ENCODE measurements at places on chromosomes 6 and 20. TPM values are rescaled to one million over a fixed set of nuclear protein-coding genes. Genes with fewer than 3 reads are reported as not detected.

PAQR8 gene
- 13.8 TPM for total RNA-seq

TNFRSF21 gene
- 33.9 TPM for total RNA-seq

JPH2 gene
- under 0.01 TPM for total RNA-seq

SLC35F1 gene
- total RNA-seq = 80.4 TPM

PTPRT gene
- 34.7 TPM for total RNA-seq

MAP3K5 gene
- total RNA-seq = 12.0 TPM

GDAP1L1 gene
- total RNA-seq = 98.6 TPM

TINAG gene
- total RNA-seq = 0.25 TPM

PRDM13 gene
- not detected for total RNA-seq

SCUBE3 gene
- total RNA-seq = 1.7 TPM

WASF1 gene
- total RNA-seq = 116 TPM

SLC22A7 gene
- total RNA-seq = 0.25 TPM

PEX7 gene
- 6.6 TPM for total RNA-seq

GNAS-AS1 gene
- 0.49 TPM for total RNA-seq

TRIM26 gene
- total RNA-seq = 14.3 TPM

DHX35 gene
- total RNA-seq = 13.0 TPM

LRRC73 gene
- 5.7 TPM for total RNA-seq

PPIL6 gene
- 21.1 TPM for total RNA-seq

ABCC10 gene
- total RNA-seq = 15.2 TPM

COL19A1 gene
- 2.2 TPM for total RNA-seq

GPR63 gene
- total RNA-seq = 8.6 TPM

HSPA12B gene
- total RNA-seq = 2.7 TPM

DDX43 gene
- 0.25 TPM for total RNA-seq

MUC21 gene
- not detected for total RNA-seq

DUSP15 gene
- total RNA-seq = 4.4 TPM

GGTLC1 gene
- not detected for total RNA-seq

PRR3 gene
- 7.6 TPM for total RNA-seq

SALL4 gene
- total RNA-seq = 0.49 TPM

ATP6V1G2 gene
- total RNA-seq = 57.5 TPM

GPX5 gene
- not detected for total RNA-seq

SLC52A3 gene
- 0.49 TPM for total RNA-seq

NKAIN2 gene
- total RNA-seq = 115 TPM

FAM217B gene
- total RNA-seq = 24.6 TPM

ZNF184 gene
- 22.9 TPM for total RNA-seq

PTCRA gene
- total RNA-seq = not detected

IRF4 gene
- total RNA-seq = under 0.01 TPM

PCK1 gene
- under 0.01 TPM for total RNA-seq

GNAS gene
- total RNA-seq = 498 TPM

OXT gene
- total RNA-seq = not detected

FHL5 gene
- 0.74 TPM for total RNA-seq

DLK2 gene
- 4.4 TPM for total RNA-seq

OR2H1 gene
- not detected for total RNA-seq

PI16 gene
- total RNA-seq = 0.25 TPM

CTAGE9 gene
- not detected for total RNA-seq

FUCA2 gene
- total RNA-seq = 9.1 TPM

PERP gene
- total RNA-seq = 1.7 TPM
